ENCODE measurements at places on chromosomes 3 and 15.

GRCh38 chr15:100772478-100772877 lies 107.2 kb upstream of the ALDH1A3 start:
- no peak for DNase-seq

- DNase-seq: no peak
These were observed 50.4 kb downstream of the ATP2B2 start for GRCh38 chr3:10454907-10455544.

- peak; percentile 88 for DNase-seq
These were observed 29.7 kb downstream of the PLXND1 start for GRCh38 chr3:129576514-129577352.

DNA sequence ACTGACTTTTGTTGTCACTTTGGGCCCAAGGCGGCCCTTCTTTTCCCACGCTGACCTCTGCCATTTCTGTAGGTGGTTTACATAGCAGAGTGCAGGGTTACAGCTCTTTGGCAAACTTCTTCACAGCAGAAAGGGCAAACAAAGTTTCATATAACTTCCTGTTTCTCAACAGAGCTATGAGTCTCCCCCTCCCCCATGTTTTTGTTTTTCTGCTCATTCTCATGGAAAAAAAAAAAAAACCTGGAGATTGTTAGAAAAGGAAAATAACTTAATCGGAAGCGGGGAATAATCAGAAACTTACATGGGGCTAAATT lies 342.0 kb upstream of the NR2F2 start:
- DNase-seq: no peak

- DNase-seq: no peak
These were observed 228.6 kb downstream of the ZNF621 start for GRCh38 chr3:40753291-40753770.

- no peak for DNase-seq
These were observed 25.0 kb upstream of the SCN10A start for GRCh38 chr3:38840987-38841386.

DNA sequence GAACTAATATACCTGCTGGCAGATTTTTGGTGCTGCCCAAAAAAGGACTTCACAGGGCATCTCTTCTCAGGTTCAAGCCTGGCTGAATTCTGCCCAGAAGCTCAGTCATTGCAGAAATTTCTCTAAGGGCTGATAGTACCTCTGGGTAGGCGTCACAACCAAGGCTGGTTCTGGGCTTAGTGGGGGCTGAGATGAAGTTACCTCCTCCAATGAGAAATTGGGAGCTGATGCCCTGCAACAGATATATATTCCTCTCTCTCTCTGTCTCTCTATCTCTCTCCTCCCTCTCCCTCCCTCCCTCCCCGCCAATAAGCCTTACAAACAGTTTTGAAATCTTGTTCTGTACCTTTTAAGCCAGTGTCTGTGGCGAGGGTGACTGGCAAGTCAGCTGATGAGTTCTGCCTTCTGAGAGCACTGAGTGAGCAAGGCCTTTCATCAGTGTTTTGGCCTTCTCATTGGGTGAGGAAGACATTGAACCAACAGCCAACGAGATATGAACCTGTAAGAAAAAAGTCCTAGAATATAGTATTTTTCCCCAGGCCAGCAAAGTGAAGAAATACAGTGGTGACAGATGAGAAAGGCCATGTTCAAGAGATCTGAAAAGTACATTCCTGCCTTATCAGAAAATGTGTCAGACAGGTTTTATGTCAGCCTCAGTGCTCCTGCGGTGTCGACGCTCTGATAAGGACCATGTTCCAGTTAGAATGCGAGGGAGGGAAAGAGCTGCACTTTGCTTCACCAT lies 45.5 kb downstream of the TMEM39A start:
- DNase-seq: no peak

- no peak for DNase-seq
These were observed 572.2 kb upstream of the LMCD1 start for GRCh38 chr3:7929319-7929889.

- DNase-seq: no peak
These were observed 978 bp upstream of the CMC1 start for GRCh38 chr3:28240441-28240840.

DNA sequence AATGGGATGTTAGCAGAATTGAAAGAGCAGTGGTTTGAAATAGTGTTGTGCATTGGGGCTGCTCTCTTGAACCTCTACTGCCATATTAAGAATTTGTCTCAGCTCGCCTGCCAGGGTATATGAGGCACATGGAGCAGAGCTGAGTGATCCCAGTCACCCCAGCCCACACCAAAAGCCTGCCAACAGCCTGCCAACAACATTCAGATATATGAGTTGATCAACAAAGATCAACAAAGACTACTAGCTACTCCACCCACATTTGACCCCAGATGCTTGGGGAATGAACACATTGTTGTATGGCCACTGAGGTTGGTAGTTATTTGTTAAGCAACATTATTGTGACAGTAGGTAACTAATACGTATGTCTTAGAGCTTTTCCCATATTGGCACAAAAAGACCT lies 570.9 kb upstream of the IL12A start:
- no peak for DNase-seq

DNA sequence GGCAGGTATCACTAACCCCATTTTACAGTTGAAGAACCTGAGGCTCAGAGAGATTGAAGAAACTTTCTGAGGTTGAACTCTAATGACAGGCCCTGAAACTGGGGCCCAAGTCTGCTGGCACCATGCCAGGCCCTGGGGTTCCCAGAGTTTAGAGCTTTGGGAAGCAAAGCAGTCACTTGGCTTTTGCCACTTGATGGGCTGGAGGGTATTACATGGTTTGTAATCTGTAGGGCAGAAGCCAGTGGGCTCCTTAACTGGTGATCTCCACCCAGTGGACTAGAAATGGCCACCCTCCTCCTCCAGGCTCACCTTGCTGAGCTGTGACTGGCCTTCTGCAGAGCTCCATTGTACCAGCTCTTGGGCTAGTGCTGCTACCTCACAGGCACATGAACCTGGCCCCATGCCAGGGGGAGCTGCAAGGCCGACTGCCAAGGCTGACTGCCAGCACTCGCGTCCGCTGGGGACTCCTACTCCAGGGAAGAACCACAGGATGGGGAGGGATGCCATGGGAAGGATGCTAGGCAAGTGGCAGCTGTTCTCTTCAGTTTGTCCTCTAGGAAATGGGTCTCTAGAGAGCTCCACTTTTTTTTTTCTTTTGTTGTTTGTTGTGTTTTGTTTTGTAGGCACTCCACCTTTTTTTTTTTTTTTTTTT lies 104.8 kb downstream of the ETFA start:
- no peak for DNase-seq

DNA sequence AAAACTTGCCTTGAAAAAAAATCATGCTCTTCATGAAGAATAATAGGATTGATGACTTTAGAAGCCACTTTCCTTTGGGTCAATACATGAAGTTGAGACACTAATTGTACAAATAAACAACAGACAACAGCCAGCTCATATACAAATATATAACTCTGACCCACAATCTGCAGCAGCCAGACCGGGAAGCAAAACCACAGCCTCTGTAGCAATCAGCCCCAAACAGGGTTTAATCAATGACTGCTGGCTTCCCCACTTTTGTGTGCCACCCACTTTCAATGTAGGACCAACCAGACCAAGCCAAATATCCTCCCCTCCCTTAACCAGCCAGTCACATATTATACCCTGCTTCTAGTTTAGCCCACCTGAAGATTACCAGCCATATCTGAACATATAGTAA lies 39.0 kb downstream of the IFT57 start:
- DNase-seq: no peak

- no peak for DNase-seq
These were observed 23.5 kb downstream of the TSEN2 start for GRCh38 chr3:12507591-12508281.

DNA sequence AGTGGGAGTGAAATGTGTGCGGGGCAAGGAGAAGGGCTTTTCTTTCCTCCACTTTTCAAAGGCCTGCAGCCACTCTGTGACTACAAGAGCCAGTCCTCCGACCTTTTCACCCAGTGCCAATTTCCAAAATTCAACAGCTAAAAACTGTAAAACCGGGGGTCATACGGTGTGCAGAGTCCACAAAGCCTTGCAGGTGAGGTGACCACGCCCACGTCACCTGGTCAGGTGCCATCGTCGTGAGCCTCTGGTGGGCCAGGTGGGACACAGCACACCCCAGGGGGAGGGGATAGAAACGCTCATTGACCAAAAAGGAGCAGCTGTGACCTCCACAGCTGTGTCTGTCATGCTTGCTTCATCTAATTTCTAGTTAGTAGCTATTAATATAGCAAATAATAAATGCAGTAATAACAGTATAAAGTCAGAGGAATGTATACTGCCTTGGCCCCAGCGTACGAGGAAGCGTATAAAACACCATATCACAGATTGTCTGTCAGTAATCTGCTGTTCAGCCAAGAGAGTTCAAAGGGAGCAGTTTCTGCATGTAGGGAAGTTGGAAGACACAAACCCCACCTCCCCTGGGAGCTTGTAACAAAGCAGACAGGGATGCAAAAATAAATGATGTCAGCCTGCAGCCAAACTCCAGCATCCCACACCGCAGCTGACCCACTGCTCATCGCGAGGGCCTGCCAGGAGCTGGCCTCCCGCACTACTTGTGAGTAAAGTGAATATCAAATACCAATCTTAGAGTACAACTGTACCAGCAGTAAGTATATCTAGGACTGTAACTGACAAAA lies 86.7 kb downstream of the VGLL4 start:
- DNase-seq: no peak

All from bone marrow (tissue), 2 donors.